ENCODE measurements at places on chromosomes 6 and 20. TPM values are rescaled to one million over a fixed set of nuclear protein-coding genes. Genes with fewer than 3 reads are reported as not detected.

The PROKR2 gene
- not detected for total RNA-seq

The RSPO3 gene
- total RNA-seq = not detected

The RAE1 gene
- 60.7 TPM for total RNA-seq

The ENPP4 gene
- 4.3 TPM for total RNA-seq

The CNPY3 gene
- total RNA-seq = 43.8 TPM

The TRIM31 gene
- not detected for total RNA-seq

The OOEP gene
- 0.50 TPM for total RNA-seq

The SLCO4A1 gene
- total RNA-seq = 2.3 TPM

The EYA2 gene
- not detected for total RNA-seq

The MRAP2 gene
- total RNA-seq = not detected

The SAMD3 gene
- 24.3 TPM for total RNA-seq

The DNMT3B gene
- 0.33 TPM for total RNA-seq

The C20orf96 gene
- total RNA-seq = 2.4 TPM
